ENCODE measurements at places on chromosomes 6 and 20.

DNA sequence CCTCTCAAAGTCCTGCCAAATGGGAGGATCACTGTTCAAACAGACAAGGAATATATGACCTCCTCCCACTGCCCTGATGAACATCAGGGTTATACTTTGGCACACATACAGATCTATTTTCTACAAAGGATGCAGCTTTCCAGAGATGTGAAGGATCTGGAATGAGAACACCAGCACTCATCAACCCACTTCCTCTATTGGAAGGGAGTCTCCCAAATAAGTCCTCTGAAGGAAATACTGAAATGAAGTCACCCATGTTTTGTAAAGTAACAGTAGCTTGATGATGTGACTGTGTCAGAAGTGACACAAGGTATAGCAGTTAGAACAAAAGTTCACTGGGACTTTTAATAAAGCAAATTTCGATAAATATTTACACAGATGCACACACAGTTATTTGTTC is 104.9 kb downstream of the OGFRL1 start:
- DNase-seq = no peak

DNA sequence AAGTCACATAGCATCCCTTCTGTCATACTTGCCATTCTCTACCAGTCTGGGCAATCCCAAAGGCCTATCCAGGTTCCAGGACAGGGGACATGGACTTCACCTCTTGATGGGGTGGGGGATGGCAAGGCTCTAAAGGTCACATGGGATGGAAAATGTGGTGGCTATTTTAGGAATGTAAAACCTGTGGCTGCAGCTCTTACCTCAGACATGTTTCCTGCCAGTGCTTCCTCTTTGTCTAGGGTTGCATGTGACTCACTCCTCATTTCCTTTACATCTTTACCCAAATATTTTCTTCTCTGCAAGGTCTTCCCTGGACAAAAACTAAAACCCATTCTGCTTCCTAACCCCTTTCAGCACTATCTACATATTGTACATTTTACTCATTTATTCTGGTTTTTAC is 135.7 kb downstream of the BTBD3 start:
- DNase-seq = no peak

GRCh38 chr6:9766240-9766915 is 648.5 kb downstream of the TFAP2A start:
- DNase-seq = no peak

DNA sequence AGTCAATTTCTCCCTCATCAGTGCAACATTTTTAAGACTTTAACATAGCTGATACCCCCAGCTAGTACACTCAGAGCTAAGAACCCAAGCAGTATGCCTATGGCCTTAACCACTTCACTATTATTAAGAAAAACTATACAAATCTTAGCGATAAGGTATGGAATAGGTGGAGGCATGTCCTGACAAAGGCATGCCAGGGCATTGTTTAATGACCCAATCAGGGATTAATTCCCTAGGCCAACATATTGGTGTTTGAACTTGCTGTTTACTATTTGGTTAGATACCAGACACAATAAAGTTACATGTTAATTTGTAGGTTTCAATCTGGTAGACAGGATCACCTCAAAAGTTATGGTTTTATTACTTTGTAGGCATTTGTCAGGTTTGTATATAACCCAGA is 93.1 kb downstream of the ARMC2 start:
- DNase-seq = no peak

- DNase-seq = no peak
Measured at GRCh38 chr6:80508885-80509630, 402.6 kb downstream of the BCKDHB start.

DNA sequence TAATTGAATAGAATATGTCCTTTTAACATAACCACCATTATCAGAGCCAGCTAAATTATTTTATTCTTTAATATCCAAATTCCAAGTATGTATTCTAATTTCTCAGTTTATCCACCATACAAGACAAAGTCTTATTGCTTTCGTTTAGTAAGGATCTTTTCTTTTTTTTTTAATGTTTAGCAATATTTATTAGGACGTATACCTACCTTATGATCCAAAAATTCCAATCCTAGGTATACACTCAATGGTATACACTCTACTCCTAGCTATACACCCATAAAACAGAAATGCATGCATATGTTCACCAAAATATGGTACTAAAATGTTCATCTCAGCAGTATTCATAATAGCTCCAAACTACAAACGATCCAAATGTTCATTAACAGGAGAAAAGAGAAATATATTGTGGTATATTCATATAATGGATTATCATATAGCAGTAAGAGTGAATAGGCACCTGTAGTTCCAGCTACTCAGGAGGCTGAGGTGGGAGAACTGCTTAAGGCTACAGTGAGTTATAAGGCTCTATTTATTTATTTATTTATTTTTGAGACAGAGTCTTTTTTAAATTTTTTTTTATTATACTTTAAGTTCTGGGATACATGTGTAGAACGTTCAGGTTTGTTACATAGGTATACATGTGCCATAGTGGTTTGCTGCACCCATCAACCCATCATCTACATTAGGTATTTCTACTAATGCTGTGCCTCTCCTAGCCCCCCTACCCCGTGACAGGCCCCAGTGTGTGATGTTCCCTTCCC is 17.3 kb downstream of the TNFAIP3 start:
- no peak for DNase-seq

DNA sequence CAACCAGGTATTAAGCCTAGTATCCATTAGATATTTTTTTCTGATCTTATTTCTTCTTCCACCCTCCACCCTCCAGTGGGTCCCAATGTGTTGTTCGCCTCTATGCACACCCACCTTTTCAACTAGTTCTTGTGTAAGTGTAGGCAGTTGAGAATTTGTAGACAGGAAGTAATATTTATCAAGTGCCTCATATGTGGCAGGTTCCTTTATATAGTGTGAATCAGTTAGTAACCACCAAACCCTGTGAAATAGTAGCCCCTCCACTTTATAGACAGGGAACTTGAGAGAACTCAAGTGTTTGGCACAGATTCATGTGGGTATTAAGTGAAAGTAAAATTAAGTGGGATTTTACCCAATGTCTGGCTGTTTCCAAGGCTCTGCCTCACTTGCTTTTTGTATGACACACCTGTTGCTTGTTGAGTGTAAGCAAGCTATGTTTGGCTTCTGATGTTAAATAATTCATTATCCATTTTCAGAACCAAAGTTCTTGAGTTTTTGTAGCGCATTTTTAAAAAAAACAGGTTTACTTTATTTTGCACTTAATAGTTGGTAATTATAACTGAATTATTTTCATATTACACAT is 24.8 kb downstream of the AFDN start:
- DNase-seq = no peak

DNA sequence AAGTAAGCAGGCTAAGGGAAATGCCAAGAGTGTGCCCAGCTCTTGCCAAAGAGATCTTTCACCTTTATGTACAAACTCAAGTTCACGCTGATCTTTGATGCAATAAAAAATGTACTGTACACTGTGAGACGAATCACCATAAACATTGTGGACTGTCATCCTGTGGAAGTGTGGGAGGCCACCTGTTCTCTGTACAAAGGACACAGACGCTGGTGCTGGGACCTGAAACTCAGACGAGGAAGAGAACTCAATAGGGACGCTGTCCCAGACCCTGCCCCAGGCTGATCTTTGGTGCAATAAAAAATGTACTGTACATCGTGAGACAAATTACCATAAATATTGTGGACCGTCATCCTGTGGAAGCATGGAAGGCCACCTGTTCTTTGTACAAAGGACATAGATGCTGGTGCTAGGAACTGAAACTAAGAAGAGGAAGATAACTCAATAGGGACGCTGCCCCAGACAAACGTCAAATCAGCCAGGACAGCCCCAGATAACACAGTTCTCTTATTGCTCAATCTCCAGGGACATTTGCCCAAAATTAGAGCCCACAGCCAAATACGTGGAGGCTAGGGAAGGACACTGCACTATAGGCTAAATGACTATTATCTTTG is 312.7 kb upstream of the SGK1 start:
- no peak for DNase-seq

DNA sequence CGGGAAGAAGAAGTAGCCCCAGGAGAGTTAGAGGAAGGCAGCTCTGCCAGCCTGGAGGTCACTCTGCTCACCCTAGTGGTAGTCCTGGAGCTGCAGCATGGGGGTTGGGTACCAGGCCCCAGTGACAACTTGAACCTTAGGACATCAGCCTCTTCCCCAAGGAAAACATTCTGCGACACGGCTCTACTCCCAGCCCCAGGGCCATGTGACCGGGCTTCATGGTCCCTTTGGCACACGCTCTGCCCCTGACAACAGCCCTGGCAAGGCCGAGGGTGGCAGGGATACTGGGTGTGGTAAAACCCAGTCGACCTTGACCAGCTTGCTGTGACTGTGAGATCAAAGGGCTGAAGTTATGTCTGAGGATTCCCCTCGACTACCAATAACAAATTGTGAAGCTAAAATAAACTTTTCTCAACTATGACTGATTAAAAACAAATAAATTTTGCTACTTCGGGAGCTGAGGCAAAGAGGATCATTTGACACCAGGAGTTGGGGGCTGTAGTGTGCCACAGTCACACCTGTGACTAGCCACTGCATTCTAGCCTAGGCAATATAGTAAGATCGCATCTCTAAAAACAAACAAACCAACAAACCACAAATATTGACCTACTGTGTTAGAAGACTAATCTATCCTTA is 24.4 kb upstream of the ARID1B start:
- DNase-seq = no peak

DNA sequence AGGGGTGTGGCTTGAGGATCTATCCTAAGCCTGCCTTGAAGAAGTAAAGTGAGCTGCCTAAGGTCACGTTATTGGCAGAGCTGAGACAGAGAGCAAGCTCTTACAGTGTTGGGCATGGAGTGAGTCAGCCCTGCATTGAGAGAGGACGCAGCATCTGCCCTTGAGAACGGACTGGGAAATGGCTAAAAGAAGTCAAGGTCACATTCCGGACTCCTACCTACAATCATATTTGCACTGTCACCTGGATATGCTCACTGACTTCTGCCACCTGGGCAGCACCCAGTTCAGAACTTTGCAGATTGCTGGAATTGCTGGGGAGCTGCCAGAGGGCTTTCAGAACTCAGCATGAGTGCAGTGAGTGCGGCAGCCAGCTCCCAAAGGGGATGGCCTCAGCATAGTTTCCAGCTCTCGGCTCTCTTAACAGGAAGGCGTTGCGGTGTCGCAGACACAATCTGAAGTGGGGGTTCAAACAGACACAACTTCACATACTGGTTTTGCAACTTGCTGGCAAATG is 199.3 kb upstream of the SGK1 start:
- DNase-seq = no peak

- DNase-seq = no peak
Measured at GRCh38 chr6:44923444-44923843, 404.7 kb upstream of the RUNX2 start.

DNA sequence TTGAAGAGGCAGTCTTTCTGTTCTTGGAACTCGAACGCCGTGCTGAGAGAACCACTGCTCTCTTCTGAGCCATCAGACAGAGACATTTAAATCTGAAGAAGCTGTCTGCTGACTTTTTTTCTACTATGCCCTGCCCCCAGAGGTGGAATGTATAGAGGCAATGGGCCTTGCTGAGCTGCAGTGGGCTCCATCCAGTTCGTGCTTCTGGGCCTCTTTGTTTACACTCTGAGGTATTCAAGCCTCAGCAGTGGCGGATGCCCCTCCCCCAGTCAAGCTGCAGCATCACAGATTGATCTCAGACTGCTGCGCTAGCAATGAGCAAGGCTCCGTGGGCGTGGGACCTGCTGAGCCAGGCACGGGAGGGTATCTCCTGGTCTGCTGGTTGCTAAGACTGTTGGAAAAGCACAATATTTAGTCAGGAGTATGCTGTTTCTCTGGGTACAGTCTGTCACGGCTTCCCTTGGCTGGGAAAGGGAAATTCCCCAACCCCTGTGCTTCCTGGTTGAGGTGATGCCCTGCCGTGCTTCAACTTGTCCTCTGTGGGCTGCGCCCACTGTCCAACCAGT is 526.8 kb downstream of the CD109 start:
- DNase-seq = no peak

- no peak for DNase-seq
Measured at GRCh38 chr6:129248946-129249345, 366.0 kb downstream of the LAMA2 start.

Data from activated effector memory CD4-positive, alpha-beta T cell treated with Interleukin-2 at 50 U/mL for 16 hours (primary cell).